ENCODE measurements at places on chromosomes 13 and 19. TPM values are rescaled to one million over a fixed set of nuclear protein-coding genes. Genes with fewer than 3 reads are reported as not detected.
A peak's percentile ranks its signal among the peaks of the same experiment; 100 is the strongest.

- peak; percentile 31 for DNase-seq
These were observed 19.5 kb downstream of the CPT1C start for GRCh38 chr19:49710372-49710951.

DNA sequence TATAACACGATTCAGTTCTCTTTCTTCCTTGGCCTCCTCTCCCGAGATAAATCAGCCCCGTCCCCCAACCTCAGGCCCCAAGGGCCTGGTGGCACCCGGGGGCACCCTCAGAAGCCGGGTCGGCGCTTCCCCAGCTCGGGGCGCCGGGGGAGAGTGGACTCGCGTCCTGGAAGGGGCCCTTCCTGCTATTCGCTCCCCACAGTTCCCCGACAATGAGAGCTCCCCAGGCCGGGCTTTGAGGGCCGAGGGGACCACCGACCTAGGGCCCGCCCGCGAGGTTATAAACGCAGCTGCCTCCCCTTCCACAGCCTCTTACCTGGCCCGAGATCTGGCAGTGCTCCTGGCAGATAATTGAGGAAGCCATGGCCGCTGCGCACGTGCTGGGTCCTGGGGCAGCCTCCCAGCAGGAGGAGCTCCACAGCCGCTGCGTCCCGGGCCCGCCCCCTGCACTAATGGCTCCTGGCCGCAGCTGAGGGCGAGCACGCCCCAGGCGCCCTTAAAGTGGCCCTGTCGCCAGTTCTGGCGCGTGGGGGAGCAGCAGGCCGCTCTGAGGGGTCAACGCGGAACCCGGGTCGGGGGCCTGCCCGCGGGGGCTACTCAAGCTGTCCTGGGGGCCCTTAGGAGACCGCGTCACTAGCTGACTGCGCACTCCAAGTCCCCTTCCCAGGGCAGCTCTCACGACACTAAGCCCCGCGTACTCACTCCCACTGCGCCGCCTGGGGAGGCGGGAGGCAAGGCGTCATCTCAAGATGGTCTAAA lies at the start of gene SOHLH2:
SOHLH2 (minus strand) TSS at position 394 of the 759 bp plus-strand sequence; CDS start at position 364, 30 bp downstream.
- DNase-seq: no peak

GRCh38 chr19:7924651-7925170 lies 1.2 kb downstream of the CTXN1 start:
- DNase-seq: no peak

GRCh38 chr19:49870309-49870901 lies 3.0 kb upstream of the PNKP start:
- DNase-seq: no peak

DNA sequence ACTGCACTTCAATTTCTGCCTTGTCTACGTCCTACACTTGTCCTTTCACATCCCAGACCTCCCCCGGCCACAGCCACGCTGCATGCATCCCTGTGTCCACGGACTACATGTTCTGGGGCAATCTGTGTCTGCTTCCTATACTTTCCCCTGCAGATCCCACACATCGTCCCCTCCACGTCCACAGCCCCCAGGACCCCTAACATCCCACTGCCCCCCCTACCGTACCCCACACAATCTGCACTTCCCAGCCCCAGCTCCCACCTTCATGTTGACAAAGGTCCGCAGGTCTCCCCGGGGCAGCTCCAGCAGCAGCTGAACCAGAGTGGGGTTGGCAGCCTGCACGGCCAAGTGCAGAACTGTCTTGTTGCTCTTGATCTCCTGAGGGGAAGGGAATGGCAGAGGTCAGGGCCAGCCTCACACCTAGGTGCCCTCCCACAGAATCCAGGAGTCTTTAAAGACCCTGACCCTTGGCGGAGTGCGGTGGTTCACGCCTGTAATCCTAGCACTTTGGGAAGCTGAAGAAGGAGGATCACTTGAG lies 10.2 kb downstream of the NFKBID start:
- DNase-seq: no peak

- no peak for DNase-seq
These were observed 1.5 kb downstream of the PSPN start for GRCh38 chr19:6374161-6374709.

- no peak for DNase-seq
These were observed 587.3 kb downstream of the EFNB2 start for GRCh38 chr13:105948143-105948542.

DNA sequence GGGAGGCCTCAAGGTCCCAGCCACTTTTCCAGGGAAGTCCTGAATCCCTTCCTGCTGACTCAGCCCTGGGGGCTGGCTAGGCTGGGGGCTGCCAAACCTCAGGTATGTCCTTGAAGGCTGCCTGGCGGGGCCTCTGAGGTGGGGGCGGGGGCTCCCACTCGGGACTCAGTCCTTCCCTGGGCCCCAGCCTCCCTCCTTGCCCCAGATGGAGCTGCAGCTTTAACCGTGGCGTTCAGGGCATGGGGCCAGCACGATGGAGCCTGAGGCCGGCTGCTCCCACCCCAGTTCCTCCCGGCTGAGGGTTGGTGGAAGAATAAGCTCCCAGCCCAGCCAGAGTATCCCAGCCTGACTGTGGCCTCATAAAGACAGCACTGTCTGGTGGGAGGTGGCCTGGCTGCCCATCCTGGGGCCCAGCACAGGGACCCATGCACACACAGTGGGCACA lies 12.4 kb downstream of the CILP2 start:
- DNase-seq: no peak

DNA sequence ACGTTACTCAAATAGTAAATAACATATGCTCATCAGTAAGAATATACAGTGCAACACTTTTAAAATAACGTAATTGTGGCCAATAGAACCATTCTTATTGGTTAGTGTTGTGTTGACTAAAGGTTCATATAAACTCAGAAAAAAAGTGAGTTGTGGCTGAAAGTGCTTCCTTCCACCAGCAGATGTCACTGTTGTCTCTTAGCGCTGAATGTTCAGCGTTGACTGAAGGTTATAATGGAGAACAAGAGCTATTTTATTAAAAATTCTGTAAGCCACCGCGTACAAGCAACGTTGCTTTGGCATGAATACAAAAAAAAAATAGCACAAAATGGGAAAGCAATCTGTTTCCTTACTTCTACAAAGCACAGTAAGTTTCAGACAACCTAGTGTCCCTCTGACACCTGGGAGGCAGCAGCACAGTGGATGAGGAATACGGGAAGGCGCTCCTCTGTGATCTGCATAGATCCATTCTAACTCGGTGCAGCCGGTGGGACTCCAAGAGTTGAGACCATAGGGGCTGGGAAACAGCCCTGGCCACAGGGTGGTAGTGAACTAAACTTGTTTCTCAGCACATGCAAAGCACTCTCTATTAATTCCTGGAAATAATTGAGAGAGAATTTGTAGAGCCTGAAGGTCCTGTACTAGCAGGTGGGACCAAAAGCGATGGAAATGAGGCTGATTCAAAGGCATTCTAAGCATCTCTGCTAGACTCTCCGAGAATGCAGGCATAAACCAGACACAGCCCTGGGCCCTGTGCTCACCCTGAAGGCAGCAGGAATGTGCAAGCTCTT lies 23.9 kb upstream of the OXGR1 start:
- DNase-seq: peak; percentile 65

GRCh38 chr19:47084879-47085439 lies 28.6 kb downstream of the ZC3H4 start:
- no peak for DNase-seq

DNA sequence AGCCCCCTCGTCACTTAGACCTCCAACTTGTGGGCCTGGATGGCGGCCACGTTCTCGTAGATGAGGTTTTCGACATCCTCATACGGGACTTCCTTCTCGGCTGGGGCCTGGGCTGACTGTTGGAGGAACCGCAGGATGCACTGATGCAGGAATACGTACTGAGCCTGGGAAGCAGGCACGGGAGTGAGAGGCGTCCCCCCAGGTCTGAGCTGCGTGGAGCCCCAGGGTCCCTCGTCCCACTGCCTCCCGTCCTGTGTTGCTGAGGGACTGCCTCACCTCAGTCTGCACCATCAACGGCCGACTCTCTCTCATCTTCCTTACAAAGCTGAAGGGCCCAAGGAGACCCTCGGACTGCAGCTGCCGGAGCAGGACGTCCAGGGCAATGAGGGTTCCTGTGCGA lies 1.7 kb upstream of the SYT5 start:
- no peak for DNase-seq

DNA sequence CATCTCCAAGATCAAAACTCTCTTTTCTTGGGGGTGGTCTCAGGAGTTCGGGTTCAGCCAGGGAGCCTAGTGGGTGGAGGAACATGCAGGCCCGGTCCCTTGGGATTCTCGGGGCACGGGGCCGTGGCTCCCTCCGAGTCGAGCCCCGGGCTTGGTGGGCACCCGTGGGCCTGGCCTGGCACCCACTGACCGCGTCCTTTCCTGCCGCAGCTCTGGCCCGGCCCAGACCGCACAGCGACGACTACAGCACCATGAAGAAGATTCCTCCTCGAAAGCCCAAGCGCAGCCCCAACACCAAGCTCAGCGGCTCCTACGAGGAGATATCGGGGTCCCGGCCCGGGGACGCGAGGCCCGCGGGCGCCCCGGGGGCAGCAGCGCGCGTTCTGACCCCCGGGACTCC lies 510.6 kb downstream of the MYO16 start:
- no peak for DNase-seq

- DNase-seq: peak; percentile 6
These were observed 104.5 kb downstream of the UGGT2 start for GRCh38 chr13:95948656-95949055.

- DNase-seq: peak; percentile 33
These were observed 224.0 kb upstream of the UBL3 start for GRCh38 chr13:30074431-30074830.

DNA sequence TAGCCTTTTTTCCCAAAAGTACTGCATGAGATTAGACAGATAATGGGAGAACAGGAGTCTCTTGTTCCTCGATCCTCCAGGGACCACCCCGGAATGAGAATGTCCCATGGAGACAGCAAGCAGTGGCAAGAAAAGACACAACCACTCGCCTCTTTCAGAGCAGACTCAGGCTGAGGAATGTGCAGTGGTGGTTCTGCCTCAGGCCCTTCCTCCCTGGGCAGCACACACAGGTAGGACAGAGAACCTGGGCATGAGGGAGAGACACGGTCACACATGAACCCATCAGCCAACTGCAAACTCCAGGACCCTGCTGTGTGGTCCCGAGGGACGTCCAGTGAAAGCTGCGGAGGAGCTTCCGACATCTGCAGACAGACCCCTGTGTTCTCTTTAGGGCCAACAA lies 31.0 kb downstream of the CRYL1 start:
- DNase-seq: no peak

DNA sequence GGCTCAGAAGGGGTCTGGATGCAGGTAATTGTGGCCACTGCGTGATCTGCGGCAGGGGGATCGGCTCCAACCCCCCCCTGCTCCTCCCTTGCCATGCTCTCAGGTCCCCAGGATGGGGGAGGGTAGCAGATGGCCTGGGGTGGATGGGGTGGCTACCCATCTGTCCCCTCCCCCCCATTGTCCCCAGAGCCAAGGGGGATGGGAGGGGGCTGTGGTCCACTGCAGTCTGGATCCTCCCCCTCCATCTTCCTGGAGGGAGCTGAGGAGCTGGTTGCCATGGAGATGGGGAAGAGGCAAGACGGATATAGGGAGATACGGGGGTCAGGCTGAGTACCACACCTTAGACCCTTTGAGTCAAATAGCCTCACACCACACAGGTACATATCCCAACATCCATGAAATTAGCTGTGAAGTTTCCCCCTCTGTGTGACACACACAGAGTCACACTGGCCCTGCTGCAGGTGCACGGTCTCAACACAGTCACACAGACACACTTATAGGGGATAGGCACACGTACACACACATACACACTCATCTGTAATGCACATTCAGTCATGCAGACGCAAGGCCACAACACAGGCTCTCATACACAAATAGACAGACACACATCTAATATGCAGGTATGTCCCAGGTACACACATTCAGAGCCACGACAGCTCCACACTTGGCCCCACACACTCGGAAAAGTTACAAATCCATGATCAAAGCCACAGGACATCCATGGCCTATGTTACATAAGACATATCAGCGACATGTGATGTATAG lies 1.8 kb upstream of the NOVA2 start:
- DNase-seq: no peak

GRCh38 chr13:45410001-45410400 lies 8.2 kb downstream of the SLC25A30 start:
- no peak for DNase-seq

DNA sequence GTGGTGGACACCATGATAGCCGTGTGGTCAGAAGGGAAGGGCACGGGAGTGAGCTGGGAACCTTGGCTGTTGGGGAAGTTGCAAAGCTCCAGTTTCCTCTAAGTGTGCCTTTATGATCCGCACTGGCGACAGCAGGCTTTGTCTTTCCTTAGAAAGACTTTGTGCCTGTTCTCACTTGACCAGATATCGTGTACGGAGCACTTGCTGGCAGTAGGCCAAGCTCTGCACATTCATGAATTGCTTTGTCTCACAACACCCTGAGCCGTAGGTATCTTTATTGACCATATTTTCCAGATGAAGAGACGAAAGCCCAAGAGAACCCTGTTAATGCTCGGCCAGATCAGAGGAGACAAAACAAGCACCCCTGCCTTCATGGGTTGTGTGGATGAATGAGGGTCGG lies 15.1 kb downstream of the CUL4A start:
- DNase-seq: no peak

DNA sequence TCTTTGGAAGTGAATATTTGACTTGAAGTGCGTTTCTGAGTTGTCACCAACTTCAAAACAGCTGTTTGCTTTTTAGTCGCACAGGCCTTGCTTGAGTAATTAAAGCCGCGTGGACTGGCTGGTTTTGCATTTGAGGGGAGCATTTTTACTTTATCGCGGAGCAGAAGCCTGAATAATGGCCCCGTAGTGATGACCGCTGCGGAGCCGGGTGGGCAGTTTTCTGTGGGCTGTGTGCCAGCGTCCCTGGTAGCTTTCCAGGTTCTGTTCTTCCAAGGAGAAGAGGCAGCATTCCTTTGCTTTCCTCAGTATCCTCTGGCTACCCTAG lies 1.1 kb downstream of the NAA16 start:
- DNase-seq: peak; percentile 58

- no peak for DNase-seq
These were observed 136.0 kb downstream of the ATP11A start for GRCh38 chr13:112825875-112826274.

GRCh38 chr13:99264051-99264450 lies 5.9 kb upstream of the GPR18 start:
- DNase-seq: no peak

The PSG11 gene
- not detected for total RNA-seq

The MEIOSIN gene
- not detected for total RNA-seq

The FCGBP gene
- under 0.01 TPM for total RNA-seq

The ZNF443 gene
- 3.5 TPM for total RNA-seq

The C1QTNF9B gene
- total RNA-seq: 0.86 TPM

The FIZ1 gene
- 5.2 TPM for total RNA-seq
